T-helper 2 cell treated with Interferon-gamma antibody and Interleukin-4, amounts not matched to agents 5 μg/mL and 100 μg/mL, for 36 hours (primary cell): ENCODE measurements at places on chromosomes 4 and X.

DNA sequence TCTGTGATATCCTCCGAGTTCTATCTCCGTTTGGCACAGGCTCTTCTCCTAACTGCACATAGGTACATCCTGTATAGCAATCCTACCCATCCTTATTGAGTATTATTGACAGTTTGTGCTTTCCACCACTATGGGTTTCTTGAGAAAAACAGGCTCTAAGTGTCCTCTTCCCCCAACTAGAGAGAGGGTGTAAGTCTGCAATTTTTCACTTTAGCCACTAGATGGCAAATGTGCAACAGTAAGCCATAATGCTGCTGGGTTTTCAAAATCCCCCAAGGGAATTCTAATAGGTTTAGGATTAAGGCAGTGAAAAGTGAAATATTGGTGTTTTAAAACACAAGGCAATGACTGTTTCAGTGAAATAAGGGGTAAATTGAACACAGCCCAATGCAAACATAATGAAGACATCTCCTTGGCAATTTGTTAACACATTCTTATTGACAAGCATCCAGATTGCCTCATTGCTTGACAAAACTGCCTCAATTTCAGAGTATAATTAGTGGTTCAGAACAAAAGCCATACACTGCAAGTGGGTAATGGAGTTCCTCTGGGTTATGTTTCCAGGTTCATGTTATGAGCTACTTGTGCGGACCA, 239.0 kb upstream of the HTR2C start:
- DNase-seq, result no peak

- DNase-seq, result no peak
These were observed 67.8 kb upstream of the SCML1 start for GRCh38 chrX:17669458-17669857.

DNA sequence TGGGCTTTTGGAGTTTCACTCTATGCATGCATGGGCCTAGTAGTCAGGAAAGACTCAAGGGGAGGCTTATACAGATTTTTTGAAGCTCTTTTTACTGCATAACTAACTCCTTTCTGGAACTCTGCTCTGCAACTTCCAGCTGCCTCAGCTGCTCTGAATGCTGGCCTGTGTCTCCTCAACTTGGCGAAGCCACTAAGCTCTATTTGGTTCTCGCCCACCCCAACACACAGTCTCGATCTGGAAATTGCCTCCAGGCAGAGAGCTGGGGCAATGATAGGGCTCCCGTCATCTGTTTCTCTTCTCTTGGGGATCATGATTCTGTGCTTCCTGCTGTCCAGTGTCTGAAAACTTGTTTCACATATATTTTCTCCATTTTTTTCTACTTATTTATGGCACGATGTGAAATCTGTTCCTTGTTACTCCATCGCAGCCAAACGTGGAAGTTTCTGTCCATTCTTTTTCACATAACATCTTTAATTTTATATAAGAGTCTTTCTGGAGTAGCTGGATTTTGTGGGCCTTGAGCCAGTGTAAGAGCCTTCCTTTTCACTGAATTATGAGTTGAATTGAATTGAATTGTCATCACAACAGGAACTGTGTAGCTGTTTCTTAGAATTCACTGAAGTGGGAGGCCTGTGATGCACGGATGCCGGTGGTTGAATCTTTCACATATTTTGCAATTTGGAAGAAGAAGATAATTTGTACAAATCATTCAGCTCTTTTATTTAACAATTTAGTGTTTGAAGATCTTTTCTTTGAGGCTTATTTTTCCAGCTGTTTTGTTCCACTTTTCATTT, 9.0 kb downstream of the ZNF275 start:
- no peak for DNase-seq

DNA sequence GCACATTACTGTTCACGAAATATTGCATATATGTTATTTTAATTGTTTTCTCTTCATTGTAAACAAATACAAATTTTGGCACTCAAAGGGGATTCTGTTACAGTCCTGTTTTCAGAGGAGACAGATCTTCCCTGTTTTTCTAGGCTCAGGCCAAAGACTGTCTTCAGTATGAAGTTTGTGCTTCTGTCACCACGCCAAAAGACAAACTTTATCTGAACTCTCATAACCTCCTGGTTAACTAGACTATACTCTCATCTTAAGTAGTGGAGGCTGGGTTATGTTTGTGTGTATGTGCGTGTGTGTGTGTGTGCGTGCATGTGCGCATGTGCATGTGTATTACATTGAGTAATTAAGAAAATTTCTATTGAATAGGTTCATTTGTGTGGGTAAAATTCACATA, 676.8 kb upstream of the HS3ST1 start:
- no peak for DNase-seq

DNA sequence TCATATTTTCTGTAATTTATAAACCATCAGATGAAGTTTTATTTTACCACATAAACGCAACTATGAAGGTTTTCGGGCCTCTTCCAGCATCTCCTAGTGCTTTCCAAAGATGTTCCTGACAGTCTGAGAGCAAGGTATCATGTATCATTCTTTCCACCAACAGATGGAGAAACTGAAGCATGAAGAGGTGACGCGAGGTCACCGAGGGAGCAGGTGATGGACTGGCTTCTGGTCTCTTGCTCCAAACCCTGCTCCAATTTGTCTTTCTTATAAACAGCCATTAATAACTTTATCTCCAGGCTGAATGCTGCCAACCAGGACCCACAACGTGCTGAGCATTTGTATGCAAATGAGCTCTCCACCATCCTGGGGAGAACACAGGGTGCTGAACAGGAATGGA, 86.3 kb upstream of the MAML3 start:
- DNase-seq, result no peak
